ENCODE measurements at places on chromosomes 1 and 21.

GRCh38 chr1:10613861-10614260, 139.1 kb downstream of the PEX14 start:
- no peak for DNase-seq

GRCh38 chr1:14972107-14972506, 181.4 kb upstream of the TMEM51 start:
- DNase-seq: no peak

DNA sequence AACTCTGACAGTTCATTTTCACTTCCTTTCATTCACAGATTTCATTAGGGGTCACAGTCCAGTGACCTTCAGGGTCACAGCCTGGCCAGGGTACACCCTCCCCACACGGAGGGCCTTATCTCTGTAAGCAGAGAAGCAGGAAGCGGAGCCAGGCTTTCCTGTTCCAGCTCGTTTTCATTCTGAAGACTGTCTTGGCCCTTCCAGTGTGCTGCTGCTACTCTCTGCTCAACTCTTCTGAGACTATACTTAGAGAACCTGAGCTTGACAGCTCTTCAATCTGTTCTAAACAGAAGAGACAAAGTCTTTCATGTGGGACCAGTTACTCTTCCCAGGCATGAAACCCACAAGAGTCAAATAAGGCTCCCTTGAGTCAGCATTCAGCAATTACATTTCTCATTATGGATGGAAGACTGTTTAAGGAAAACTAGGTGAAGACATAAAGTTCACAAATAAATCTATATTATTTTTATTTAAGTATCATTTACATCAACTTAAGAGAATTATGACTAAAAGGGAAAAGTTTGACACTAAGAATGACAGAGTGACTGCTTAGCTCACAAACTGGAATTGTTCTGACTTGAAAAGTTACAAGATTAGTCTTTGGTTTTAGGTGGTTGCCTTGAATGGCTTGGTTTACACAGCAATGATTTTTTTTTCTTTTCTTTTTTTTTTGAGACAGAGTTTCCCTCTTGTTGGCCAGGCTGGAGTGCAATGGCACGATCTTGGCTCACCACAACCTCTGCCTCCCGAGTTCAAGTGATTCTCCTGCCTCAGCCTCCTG, 4.8 kb upstream of the TDRD10 start:
- DNase-seq: no peak

DNA sequence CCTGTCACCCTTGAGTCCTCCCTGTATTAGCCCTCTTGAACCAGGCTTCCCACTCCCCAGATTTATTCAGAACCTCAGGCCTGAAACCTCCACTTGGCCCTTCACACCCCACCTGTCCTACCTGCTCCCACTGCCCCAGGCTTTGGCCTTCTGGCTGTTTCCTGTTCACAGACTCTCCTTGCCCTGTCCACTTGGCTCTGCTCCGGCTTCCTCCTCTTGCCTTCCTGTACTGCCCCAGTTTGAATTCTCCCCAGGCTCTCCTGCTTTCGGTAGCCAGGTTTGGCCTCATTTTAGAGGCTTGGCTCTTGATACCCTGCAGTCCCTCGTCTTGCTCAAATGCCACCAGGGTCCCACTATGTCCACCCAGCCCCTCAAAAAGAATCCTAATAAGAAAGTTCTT, 385.2 kb downstream of the KCNH1 start:
- no peak for DNase-seq

DNA sequence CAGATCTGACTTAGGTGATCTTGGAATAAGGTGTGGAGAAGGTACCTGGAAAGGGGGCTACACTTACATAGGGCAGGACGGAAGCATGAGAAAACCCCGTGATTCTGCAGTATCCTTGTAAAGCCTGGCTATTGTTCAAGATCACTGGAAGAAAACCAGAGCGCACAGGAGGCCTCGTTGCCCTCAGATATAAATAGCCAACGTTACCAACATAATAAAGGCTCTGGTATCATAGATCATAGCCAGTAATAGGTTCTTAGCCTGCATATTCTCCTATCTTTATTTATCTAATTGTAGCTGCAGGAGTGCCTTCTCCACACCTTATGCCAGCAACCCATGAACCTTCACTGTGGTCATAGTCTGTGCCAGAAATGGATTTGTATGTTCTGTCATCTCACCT, 35.9 kb upstream of the MPZL1 start:
- DNase-seq: no peak

- no peak for DNase-seq
These were observed 27.6 kb downstream of the SNX27 start for GRCh38 chr1:151639466-151639865.

GRCh38 chr1:202283379-202283844, 58.3 kb downstream of the UBE2T start:
- DNase-seq: no peak

DNA sequence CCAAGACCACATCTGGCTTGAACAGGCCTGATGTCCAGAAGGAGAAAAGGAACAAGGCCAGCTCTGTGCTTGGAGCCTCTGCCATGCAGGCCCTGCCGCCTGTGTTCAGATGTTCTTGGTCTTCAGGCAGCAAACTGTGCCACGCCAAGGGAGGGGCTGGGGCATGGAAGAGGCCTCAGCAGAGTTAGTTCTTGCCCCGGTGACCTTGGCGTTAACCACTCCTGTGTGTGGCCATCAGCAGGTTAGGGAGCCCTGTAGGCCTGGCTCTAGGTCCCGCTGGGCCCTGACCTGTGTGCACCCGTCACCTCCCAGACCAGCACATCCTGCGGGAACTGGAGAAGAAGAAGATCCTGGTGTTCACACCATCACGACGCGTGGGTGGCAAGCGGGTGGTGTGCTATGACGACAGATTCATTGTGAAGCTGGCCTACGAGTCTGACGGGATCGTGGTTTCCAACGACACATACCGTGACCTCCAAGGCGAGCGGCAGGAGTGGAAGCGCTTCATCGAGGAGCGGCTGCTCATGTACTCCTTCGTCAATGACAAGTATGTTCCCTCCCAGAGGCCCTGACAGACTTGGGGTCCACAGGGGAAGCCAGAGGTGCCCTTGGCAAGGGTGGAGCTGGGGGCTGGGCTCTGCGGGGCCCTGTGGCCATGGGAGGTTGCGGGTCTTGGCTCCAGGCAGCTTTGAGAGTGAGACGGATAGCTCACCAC, 7.1 kb downstream of the ZC3H12A start:
- no peak for DNase-seq

DNA sequence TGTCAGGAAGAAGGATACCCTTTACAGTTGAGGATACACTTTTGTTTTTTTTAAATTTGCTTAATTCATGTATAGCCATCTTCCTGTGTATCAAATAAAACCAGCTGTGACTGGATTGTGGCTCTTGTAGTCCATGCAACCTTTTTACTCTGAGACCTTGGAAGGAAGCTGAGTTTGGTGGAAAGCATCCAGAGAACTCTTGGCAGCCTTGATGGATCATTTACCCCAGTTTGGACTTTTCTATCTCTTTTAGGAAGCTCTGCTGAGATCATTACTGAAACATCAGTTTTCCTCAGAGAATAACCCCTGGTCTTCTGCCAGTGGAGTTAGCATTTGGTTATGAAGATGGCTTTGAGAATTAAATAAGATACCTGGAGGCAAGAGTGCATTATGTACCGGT, 21.2 kb upstream of the APOBEC4 start:
- DNase-seq: no peak

DNA sequence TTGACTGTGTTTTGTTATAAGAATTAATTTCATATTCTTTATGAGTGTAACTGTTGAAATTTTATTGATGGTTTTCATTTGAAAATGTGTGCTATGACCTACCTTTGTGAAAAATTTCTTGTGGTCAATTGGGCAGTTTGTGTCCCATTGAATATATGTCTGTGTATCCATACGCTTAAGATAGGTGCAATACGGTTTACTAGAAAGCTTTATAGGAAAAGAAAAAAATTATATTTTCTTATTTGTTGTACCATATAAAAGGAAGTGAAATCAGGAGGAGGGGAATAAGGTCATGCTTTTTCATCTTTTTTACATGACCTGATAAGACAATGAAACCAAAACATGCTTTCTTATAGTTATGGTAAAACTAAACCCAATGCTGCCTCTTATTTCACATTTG, 807.7 kb downstream of the USP25 start:
- DNase-seq: no peak

DNA sequence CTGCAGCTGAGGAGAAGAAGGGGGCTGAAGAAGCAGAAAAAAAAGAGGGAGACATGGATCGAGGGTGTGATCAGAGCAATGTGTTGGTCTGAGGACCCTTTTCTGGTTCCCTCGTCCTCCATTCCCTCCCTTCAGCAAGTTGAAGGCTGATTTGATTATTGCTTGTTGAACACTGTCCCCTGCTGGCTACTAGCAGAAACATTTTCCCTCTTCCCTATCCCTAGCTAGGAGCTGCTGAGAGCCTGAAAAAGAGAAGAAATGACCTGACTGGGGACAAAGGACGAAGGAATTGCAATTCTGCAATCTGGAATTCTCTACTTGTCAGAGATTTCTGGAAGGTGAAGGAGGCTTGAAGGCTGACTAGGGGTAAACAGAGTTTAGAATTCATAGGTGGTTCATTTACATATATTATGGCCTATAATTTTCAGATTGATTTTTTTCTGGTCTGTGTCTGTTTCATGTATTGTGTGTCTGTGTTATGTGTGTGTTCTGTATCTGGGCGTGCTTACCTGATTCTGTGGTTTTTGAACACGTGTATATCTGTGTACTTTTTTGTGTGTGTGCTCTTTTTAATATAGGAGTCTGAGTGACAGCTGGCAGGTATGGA, 9.8 kb downstream of the NHLH1 start:
- no peak for DNase-seq

DNA sequence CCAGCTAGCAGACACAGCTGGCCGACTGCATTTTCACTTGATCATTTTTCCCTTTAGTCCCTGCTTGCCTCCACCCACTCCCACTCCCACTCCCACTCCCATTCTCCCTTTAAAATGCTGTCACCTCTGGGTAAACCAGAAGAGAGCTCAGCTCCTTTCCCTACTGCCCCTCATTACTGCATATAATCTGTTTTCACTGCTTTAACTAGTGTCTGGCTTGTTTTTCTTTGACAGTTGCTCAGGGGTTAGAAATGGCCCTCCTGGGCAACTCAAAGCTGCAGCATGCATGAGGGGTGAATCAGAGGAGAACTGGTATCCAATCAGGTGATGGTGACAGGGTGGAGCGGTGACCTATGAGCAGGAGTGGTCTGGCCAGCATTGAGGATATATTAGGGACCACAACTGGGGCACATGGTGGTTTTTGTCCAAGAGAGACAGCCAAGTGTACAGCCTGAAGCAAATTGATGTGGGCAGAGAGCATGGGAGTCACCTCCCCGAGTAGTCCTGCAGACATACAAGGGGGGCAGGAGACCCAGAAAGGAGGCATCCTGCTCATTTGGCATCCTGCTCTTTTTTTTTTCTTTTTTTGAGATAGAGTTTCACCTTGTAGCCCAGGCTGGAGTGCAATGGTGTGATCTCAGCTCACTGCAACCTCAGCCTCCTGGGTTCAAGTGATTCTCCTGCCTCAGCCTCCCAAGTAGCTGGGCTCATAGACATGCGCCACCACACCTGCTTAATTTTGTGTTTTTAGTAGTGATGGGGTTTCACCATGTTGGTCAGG, 42.6 kb upstream of the SRSF10 start:
- DNase-seq: no peak

- DNase-seq: no peak
These were observed 11.9 kb downstream of the TSPAN2 start for GRCh38 chr1:115077286-115077983.

- no peak for DNase-seq
These were observed 65.8 kb upstream of the IGSF21 start for GRCh38 chr1:18041685-18042355.
